ENCODE measurements at places on chromosomes 5 and 9.

DNA sequence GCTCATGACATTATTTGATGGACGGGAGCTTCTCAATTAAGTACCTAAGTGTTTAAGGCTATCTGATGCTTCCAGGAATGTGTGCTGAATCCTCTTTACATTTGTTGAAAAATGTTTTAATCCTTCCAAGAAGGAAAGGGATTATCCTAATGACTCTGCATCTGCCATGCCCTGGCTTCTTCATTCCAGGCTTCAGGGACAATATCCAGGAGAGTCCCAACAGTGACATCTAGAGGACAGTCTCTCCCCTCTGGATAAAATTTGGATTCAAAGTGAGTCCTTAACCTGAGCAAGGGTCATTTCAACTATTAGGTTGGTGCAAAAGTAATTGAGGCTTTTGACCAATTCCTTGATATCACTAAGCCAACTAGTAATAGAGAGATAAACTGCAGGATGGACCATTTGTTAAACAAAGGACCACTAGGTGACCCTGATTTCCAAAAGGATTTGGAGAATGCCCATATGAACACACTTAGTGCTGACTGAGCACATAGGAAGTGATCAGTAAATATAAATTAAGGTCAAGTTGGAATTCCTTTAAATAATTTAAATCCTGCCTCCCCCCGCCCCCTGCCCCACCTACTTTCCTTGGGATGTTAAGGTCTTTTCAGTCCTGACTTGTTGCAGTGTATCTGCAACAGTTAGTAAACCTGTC, 19.1 kb downstream of the TNFSF8 start:
- peak; percentile 77 for DNase-seq

DNA sequence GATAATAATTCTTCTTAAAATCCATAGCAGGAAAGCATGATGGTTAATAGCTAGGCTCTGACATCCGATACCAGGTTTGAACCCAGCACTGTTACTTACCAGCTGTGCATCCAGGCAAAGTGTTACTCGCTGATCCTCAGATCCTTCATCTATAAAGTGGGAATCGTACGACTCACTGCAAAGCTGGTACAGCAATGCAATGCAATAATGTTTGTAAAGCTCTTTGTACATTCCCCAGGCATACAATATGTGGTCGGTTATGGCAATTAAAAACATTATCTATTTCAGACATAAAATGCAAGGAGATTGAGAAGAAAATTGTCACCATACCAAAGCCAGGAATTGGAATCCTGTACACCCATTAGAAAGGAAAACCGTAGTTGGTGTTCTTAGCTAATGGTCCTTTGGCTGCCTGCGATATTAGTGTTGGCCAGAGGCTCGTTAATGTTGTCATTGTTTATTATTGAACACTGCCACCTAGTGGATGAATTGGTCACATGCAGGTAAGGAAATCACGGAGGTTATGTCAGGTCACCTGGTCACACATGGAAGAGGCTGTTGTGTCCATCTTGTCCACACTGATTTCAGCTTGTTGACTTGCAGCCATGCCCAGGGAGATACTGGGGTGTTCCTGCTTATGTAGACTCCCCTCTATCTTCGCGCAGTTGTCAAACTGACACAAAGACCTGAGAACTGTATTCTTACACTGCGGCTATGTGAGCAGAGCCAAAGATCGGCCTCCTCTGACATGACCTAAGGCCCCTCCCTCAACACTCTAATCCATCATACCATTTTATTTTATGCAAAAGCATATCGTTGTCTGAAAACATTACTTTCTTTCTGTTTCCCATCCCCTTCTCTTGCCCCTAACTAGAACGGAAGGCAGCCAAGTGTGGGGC, 87.5 kb upstream of the PPP2R2B start:
- DNase-seq: peak; percentile 89

- no peak for DNase-seq
Observed at GRCh38 chr5:31478901-31479300, 53.0 kb downstream of the DROSHA start.

- no peak for DNase-seq
Observed at GRCh38 chr5:61783481-61783880, 451.4 kb downstream of the ZSWIM6 start.

DNA sequence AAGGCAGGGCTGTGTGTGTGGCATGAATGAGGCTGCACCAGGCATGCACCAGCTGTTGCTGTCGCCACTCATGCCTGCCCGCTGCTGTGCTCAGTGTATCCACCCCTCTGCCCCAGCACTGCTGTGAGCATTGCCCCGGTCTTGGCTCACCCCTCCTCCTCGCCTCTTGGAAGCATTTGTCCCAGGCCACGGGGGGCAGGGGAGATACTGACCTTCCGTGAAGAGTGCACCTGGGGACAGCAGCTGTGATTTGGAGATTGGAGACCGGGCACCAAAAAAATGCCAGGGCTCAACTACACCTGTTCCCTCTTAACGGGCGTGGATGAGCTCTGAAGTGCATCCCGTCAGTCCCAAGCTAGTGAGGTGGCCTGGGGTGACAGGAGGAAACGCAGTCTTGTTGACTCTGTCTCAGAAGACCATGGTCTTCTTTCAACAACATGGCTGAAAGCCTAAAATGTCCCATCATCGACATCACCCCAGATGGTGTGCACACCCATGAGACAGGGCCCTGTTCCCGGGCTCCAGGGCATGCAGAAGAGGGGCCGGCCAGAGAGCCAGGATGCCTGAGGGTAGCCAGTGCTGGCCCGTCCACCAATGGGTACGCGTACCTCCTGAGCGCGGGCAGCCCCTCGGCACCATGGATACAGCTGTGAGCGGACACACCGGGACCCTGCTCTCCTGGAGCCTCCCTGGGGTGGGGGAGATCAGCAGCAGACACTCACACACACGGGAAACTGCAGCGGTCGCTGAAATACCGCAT, 115.8 kb downstream of the COL5A1 start:
- DNase-seq: no peak

GRCh38 chr5:93654676-93655075, 71.7 kb downstream of the NR2F1 start:
- no peak for DNase-seq

DNA sequence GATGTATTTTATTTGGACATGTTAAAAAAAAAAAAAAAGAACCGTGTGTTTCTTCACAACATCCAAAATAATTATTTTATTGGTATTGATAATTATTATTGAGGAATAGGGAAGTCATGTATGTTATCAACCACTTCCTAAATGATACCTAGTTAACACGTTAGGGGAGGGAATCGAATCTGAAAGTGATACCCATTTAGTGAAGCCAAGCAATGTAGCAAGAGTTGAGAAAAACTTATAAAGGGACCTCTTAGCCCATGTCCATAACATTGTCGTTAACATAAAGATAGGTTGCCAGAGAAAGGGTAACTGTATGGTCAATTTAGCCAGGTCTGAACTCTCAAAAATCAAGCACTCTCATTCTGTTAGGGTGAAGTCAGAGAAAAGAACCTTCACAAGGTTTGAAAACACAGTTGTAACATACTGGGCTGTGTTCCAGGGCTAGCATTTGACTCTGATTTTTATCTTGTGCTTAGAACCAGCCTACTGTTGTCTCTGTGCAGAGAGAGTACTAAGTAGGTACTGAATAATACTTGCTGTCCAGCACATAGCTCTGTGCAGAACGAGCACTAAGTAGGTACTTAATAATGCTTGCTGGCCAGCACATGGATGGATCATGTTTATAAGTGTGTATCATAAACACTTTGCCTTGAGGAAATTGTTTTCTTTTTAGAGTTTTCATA, 60.4 kb downstream of the GHR start:
- no peak for DNase-seq

DNA sequence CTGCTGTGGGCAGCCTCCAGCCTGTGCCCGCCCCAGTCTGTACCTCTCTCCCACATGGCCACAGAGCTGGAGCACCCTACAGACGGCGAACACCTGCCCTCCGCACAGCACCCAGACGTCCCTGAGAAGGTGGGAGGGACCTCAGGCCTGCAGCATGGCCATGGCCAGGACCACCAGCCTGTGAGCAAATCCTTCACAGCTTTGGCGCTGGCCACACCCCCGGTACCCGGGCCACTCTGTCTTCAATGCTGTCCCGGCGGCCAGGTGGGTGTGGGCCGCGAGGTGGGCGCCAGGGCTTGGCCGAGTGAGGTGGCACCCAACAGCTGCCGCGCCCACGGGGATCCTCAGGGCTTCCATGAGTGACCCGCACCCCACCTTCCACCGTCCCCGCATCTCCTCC, 18.7 kb downstream of the NOTCH1 start:
- DNase-seq: no peak

DNA sequence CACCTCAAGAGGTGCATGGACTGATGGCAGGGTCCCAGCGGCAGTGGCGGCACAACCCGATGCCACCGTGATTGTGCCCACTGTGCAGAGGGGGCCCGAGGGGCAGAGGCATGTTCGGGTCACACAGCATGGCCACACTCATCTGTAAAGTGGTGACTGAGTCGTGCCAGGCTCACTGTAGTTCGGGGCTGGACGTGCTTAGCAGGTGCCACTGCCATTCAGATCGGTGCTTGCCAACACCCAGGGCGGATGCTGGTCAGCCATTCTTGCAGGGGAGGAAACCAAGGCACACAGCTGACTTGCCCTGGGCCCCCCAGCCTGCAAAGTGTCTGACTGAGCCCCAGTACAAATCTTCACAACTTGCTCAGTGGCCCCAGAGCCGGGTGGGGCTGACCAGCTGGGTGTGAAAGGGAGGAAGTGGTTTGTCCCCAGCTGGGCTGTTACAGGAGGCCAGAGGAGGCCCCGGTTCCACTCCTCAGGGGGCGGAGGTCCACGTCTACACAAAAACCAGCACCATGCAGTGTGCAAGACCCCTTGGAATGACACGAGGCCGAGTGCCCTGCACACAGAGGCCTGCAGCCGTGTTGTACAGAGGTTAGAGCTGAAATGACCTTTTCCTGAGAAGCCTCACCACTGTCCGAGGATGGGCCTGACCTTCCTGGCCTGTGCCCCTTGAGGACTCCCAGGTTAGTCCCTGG, 17.9 kb downstream of the FGD3 start:
- DNase-seq: no peak

- DNase-seq: no peak
Observed at GRCh38 chr9:14293801-14294200, 20.1 kb downstream of the NFIB start.
